ENCODE measurements at places on chromosomes 5 and 9.

DNA sequence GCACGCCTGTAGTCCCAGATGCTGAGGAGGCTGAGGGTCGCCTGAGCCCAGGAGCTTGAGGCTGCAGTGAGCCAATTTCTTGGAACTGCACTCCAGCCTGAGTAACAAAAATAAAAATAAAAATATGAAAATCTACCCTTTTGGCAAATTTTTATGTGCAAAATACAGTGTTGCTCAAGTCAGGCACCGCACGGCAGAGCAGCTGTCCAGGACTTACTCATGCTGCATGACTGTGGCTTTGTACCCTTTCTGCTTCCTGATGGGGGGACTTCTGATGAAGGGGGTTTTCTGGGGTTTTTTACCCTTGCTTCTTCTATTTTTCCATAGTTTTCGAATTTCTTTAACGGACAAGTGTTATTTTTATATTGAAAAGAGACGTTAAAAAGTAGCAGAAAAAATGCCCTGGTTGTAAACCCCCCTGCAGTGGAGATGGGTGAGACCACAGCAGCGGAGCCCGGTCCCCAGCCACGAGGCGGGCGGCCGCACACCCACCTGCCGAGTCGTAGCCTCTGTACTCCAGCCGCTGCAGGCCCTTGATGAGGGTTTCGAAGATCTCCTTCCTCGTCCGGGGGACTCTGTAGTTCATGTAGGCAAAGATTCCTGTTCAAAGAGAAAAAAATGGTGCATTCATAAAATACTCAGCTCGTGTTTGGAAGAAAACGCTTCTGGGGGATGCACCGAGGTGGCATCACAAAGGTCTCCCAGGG is 15.0 kb downstream of the GFPT2 start:
- DNase-seq, result no peak

- no peak for DNase-seq
Measured at GRCh38 chr5:56327809-56328208, 94.7 kb upstream of the ANKRD55 start.

- no peak for DNase-seq
Measured at GRCh38 chr9:83081010-83081409, 18.1 kb upstream of the RASEF start.

GRCh38 chr9:130172858-130173665 is 858 bp downstream of the NCS1 start:
- DNase-seq, result peak; percentile 38

- no peak for DNase-seq
Measured at GRCh38 chr5:93274291-93274690, 306.7 kb downstream of the NR2F1-AS1 start.

- DNase-seq, result no peak
Measured at GRCh38 chr5:65800775-65801174, 78.8 kb downstream of the NLN start.

- DNase-seq, result no peak
Measured at GRCh38 chr5:76099756-76100155, 16.6 kb downstream of the SV2C start.

DNA sequence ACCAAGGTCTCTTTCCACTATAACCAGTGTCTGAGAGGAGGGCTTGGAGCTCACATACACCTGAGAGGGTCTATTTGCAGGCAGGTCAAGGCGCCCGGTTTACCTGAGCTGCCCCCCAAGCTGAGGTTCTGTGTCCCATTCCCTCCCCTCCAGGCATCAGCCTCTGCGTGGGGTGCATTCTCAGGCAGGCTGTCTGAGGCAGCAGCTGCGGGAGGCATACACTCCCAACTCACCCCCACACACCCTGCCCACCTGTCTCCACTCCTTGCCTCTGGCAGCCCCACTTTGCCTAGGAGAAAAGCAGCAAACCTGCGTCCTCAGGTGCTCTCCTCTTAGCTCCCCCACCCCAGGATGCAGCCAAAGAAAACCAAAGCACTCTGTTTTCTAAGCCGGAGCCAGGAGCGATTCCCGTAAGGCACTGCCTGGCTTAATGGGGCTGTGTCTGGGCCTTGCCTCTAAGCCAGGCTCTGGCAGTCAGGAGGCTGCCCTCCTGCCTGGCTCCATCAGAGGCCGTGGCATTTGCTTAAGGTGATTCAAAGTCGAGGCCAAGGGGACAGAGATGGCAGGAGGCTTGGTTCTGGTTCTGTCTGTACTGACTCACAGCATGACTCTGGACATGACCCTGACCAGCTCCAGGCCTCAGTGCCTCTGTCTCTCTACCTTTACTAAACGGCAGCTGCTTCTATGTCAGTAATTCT is 139.2 kb upstream of the TRIM32 start:
- no peak for DNase-seq
